Activated CD4-positive, alpha-beta T cell treated with anti-CD3 and anti-CD28 coated beads for 24 hours (primary cell): ENCODE measurements at places on chromosomes 1 and 21.

- DNase-seq: no peak
Measured at GRCh38 chr1:12709091-12709491, 6.8 kb upstream of the AADACL3 start.

- DNase-seq: no peak
Measured at GRCh38 chr21:34128674-34129038, 55.3 kb downstream of the MRPS6 start.

- no peak for DNase-seq
Measured at GRCh38 chr1:26075421-26076144, 8.2 kb upstream of the TRIM63 start.

DNA sequence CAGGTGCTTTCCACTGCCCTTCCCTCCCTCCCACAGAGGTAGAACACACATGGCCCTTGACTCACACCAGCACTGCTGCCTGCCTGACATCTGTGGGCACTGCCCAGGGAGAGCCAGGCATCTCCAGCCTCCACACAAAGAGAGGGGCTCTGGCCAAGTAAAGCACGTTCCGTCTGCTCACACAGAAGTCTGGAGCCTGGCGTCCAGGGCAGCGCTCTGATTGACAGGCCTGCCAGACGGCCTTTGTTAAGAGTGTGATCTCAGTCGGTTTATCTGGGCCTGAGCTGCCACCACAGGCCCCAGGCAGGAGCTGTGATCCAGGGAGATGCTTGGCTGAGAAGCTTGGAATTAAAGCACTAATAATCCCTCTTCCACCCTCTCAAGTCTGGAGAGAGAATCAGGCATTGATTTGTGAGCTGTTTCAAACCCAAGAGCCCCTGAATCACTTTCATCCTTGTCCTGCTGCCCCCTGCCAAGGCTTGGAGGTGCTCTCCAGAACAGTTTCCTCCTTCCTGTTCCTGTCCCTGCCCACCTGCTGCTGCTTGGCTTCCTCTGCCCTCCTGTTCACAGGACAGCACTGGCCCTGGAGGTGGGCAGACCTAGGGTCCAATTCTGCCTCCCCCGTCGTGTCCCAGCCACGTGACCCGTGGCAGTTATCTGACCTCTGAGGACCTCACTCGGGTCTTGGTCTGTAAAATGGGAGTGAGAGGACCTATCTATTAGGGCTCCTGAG is 3.7 kb downstream of the DMRTB1 start:
- no peak for DNase-seq

- no peak for DNase-seq
Measured at GRCh38 chr21:38802050-38803026, 3.4 kb upstream of the ETS2 start.

- DNase-seq: no peak
Measured at GRCh38 chr1:213987927-213988506, at the start of gene PROX1. TSS of gene PROX1 (plus strand) at chr1:213987973. CDS start at chr1:213996536, 8,563 bp downstream.

- DNase-seq: no peak
Measured at GRCh38 chr1:79040424-79041082, 34.0 kb upstream of the ADGRL4 start.

DNA sequence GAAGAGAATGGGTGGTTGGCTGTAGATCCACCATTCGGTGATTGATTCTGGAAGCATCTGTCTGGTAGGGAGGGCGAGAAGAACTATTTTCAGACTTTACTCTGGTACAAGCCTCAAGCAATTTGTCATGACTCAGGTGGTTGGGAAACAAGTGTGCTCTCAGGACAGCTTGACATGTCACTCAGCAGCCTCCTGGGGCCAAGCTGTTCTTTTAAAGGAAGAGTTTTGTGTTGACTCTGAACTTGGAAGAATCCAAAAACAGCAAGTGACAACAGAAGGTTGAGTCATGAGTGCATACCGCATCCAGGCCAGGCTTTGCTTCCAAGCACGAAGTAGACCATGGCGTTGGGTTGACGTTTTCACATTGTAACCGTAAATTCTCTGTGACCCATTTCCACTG is 65.9 kb downstream of the CLIC6 start:
- DNase-seq: no peak

DNA sequence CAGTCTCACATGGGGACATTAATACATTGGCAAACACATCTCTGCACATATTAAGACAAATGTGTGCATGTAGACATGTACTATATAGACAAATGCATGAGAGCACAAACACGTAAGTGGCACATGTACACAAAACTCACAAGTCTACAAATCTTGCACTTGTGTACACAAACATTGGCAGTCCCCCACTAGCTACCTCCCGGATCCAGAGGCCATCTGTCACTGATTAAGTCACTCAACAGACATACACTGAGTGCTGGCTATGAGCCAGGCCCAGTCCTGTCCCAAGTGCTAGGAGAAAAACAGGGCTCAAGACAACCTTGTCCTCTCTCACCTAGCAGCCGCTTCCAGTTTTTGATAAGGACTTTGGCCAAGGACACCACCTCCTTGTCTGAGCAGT is 7.0 kb downstream of the TCEA3 start:
- DNase-seq: no peak
